NCI-H1417 (cell line): ENCODE measurements at places on chromosomes 16 and 17.

DNA sequence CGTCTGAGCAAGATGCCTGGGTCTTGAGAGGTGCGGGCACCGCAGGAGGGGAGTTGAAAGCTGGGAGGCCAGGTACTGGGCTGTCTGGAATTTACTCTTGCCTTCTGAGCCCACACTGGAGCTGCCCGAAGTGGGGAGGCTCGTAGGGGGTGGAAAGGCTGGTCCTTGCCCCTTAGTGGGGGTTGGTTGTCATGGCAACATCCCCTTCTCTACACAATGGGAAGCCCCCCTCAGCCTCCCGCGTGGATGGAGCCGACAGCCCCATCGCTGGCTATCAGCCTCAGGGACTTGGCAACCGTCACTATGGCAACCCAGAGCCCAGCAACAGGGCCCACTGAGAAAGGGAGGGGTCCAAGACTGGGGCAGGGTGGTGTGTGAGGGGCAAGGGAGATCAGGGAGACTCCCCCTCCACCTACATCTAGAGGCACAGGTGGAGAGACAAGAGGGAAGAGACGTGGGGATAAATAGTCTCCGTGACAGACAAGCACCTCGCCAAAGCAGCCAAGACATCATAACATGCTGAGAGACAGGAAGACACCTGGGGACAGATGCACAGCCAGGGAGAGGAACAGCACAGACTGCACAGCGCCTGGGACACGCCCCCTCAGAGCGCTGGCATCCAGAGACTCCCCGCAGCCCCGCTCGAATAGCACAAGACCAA lies 5.3 kb upstream of the DNAH2 start:
- DNase-seq: no peak

- no peak for DNase-seq
Observed at GRCh38 chr16:28078261-28078660, 14.7 kb upstream of the GSG1L start.

- no peak for DNase-seq
Observed at GRCh38 chr16:76988526-76988925, 202.5 kb upstream of the MON1B start.

- DNase-seq: no peak
Observed at GRCh38 chr17:56710986-56711385, 117.5 kb downstream of the NOG start.

DNA sequence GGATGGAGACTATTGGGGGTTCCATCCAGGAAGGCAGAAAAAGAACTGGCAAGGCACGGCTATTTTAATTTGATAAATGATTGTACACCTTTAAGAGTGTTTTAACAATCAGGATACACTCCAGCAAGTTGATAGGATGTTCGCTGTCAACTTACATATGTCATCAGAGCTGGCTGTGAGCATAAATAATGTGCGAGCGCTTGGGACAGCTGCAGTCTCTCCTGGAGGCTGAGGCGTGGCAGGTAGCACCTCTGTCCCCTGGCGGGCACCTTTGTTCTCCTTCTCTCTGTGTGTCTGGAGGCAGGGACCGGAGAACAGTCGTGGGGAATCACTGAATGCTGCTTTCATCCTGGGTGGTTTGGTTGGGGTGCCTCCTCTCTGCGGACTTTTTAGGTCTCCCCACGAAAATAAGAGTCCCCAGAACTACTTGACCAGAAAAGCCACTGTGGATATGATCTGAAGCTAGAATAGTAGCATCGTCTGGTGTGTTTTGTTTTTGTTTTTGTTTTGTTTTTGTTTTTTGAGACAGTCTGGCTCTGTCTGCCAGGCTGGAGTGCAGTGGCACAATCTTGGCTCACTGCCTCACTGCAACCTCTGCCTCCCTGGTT lies 9.4 kb downstream of the BAHCC1 start:
- DNase-seq: peak; percentile 54
